ENCODE measurements at places on chromosomes 5 and 9. TPM values are rescaled to one million over a fixed set of nuclear protein-coding genes. Genes with fewer than 3 reads are reported as not detected.
A peak's percentile ranks its signal among the peaks of the same experiment; 100 is the strongest.

The ARHGEF39 gene
- 10.3 TPM for total RNA-seq

The SLC27A6 gene
- 0.41 TPM for total RNA-seq

The TRIM36 gene
- total RNA-seq = 27.1 TPM

- DNase-seq = peak; percentile 54
Observed at GRCh38 chr9:25602400-25603044, 75.7 kb downstream of the TUSC1 start.

- DNase-seq = no peak
Observed at GRCh38 chr9:134483361-134484184, 157.3 kb downstream of the RXRA start.
